ENCODE measurements at places on chromosomes 4 and X.

GRCh38 chrX:40147971-40148370 lies 50.2 kb upstream of the BCOR start:
- no peak for DNase-seq

DNA sequence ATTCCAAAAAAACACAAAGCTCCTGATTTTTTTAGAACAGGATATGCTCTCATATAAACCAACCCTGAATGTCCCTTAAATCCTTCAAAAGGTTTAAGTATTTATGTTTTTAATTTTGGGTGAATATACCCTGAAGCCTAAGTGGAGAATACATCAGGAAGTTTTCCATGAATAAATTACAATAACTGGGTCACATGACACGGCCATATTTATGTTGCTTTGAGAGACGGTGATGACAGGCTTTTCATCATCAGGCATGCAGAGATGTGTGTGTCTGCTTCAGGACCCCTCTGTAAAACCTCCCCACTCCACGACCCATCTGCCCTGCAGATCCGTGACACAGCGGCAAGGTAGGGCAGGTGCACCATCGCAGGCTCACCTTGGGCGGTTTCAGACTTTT lies 60.3 kb upstream of the C4orf50 start:
- DNase-seq, result no peak

DNA sequence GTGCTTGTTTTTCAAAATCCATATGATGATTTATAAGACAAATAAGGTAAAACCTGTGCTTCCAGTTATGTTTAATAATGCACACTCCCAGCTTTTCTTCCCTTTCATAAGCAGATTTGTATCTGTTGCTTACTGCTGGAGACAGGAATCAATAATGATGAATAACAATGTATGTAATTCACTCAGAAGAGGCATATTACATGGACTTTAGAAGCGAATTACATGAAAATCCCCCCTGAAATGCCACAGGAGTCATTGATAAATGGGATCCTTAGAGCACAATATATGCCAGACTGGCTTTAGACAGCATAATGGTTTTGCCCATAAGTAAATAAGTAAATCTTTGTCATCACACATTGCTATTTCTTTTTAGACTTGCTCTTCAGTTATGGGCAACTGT lies 892.3 kb downstream of the CCSER1 start:
- no peak for DNase-seq

DNA sequence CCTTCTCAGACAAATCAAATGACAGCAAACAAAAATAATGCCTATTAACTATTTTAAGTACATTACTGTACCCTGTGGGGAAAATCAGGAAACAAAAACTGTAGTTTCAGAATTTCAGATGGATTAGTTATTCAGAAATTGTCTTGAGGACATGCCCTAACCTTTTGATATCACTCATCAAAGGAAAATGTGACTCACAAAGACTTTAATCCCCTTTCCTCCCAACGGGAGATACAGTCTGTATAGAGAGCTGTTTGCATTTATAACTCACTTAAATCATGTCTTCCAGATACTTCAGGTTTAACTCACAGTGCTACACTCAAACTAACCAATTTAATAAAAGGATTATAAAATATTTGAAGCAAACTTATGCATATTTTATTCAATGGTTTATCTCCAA lies 304.0 kb downstream of the MAPK10 start:
- no peak for DNase-seq

GRCh38 chrX:67780694-67781109 lies 236.9 kb downstream of the AR start:
- DNase-seq, result no peak

DNA sequence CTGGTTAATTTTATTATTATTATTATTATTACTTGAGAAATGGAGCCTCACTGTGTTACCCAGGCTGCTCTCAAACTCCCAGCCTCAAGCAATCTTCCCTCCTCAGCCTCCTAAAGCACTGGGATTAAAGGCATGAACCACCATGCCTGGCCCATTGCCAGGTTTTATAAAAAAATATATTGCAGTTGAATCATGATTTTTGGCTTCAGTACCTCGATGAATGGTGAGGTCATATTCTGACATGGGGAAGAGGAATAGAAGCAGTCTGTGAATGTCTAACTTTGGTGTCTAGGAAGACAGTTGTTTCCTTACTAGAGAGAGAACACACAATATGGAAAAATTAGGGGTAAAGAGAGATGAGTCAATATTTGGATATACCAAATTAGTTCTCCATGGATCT lies 32.0 kb downstream of the CCSER1 start:
- DNase-seq, result no peak

- DNase-seq, result no peak
Observed at GRCh38 chr4:31647786-31648185, 927.6 kb downstream of the PCDH7 start.
